Stimulated activated naive CD4-positive, alpha-beta T cell (primary cell): ENCODE measurements at places on chromosomes 5 and 9.
A peak's percentile ranks its signal among the peaks of the same experiment; 100 is the strongest.

DNA sequence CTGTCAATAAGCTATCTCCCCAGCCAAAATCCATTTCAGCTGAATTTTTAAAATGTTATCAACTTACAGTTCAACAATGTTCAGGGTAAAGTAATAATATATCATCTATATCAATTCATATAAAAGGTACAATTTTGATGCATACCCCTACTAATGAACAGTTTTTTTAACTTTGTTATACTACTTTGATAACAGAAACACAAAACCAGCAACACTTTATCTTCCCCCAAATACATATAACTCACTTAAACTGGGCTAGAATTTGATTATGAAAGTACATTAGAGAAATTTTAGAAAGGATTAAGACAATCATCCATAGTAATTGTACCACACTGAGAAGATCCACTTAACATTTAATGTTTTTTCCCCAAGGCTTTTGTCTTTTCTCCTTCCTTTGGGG, 5.1 kb downstream of the CDO1 start:
- DNase-seq, result no peak

- no peak for DNase-seq
Measured at GRCh38 chr9:33480976-33481375, 7.3 kb upstream of the NOL6 start.

DNA sequence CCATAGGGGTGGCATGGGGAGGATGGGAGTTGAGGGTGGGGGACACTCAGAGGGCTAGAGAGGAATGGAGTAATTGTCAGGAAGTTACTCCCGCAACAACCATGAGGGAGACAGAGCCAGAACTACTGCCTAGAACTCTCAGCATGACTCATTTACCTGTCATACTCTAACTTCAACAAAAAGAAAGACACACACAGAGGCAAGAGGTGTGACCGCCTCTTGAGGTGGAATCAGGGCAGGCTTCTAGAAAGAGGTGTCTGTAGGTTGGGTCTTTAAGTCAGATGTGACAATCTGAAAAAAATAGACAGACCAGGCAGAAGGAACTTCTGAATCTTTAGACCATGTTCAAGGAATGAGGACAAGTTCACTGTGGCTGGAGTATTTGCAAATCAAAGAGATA, 73.4 kb downstream of the GABBR2 start:
- DNase-seq, result no peak

GRCh38 chr5:61307611-61308010, 24.4 kb upstream of the ZSWIM6 start:
- no peak for DNase-seq

DNA sequence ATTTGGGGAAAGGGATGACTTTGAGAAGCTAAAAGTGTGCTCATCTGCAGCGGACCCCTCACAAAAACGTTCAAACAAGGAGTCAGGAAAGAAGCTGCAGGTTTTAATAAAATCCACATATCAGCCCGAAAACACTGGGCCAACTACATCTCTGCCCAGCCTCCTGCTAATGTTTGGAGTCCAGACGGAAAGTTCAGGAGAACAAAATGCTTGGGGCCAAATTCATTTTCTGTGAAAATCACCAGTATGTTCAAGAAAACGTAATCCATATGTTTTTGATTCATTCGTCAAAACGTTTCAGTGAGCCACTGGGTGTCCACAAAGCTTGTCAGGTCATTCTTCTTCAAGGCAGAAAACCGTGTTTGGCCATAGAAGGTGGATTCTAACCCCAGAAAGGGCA, 87.5 kb upstream of the GAS1 start:
- DNase-seq, result no peak

DNA sequence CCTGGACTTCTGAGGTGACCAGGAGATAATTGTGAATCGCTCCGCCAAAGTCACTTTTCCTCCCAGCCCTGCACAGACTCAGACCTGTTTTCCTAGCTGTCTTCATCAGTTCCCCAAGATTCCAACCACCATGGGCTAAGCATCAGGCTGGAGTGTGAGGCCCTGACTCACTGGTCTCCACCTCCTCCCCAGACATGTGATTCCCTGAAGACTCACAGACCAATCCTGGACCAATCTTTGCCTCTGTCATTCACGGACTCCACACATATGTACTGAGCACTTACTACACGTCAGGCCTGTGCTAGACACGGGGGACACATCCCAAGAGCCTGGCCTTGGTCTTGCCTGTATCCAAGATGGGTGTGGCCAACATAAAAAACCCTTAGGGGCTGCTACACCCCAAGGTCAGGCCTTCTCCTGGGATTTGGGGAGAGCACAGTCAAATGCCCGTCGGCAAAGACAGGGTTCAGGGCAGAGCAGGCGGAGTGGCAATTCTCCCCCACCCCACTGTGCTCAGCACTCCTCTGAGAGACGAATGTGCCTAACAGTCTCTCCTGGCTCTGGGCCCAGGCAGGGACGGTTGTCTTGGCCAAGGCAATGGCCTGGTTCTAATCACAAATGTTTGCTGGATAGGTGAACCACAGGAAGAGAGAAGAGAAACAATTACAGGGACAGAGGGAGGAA, 11.9 kb downstream of the EEIG1 start:
- no peak for DNase-seq

- DNase-seq, result no peak
Measured at GRCh38 chr5:142881076-142881783, 111.1 kb downstream of the ARHGAP26 start.

DNA sequence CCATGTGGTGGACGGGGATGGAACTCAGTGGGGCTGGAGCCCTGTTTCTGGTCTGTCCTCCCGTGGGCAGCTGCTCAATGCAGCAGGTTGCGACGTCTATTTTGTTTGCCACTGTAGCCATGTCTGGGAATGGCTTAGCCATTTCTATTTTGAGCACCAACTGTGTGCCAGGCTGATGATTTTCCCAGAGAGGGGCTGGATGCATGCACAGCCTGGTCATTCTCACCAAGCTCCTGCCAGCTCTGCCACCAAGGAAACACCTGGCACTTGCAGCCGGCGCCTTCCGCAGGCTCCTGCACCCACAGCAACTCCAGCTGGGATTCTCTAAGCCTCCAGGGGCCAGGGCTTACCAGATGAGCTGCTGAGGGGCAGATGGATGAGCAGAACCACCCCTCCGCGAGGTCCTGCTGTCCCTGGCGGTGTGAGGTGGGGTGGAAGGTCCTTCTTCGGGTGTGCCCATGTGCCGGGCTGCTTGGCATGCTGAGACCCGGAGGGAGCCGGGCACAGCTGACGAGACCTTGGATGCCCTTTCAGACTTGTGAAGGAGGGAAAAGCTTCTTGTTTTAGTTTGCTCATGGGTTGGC, 151.2 kb downstream of the RXRA start:
- no peak for DNase-seq

DNA sequence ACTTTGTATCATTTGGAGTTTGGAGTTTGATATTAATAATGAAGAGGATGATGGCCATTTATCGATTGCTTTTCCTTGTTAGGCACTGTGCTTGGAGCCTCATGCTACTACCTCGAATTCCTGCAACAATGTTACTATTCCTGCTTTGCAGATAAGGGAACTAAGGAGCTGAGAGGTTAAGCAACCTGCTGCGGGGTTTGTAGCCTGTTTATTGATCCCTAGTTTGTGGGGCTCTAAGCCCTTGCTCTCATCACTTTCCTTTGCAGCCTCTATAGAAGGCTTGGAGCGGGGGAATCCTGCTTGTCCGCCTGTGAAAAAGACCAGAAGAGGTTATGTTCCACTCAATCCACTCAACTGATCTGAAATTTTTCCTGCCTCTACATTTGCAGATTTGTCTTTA, 15.8 kb downstream of the ARHGEF28 start:
- DNase-seq, result no peak

DNA sequence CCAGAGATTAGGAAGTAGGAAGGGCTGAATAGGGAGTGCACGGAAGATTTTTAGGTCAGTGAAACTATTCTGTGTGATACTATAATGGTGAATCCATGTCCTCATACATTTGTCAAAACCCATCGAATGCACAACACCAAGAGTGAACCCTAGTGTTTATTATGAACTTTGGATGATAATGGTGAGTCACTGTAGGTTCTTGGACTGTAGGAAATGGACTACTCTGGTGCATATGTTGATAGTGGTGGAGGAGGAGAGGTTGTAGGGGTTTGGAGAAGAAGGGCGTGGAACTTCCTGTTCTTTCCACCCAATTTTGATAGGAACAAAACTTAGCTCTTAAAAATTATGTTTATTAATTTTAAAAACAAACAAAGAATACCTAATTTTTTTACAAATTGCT, 14.3 kb downstream of the CTSL start:
- no peak for DNase-seq

- no peak for DNase-seq
Measured at GRCh38 chr9:81605170-81605670, 84.1 kb downstream of the TLE1 start.

- no peak for DNase-seq
Measured at GRCh38 chr5:2156358-2157059, 273.8 kb upstream of the IRX4 start.

DNA sequence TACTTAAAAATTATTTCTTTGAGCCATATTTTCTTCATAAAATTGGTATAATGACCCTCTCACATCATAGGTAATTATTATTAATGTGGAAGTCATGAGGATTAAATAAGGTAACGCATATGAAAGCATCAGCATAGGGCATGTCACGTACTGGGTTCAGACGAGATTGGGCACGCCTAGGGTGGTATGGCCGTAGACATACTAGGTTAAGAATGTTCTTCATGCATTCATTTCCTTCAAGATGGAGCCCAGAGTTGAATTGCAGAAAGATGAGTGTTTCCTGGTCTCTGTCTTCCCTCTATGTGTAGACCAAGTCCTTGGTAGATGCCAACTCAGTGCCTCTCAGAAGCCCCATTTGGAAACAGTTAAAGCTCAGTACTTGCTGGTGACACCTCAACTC, 174.1 kb upstream of the CLINT1 start:
- DNase-seq, result no peak

- DNase-seq, result no peak
Measured at GRCh38 chr5:72268753-72269410, 51.2 kb downstream of the MRPS27 start.

GRCh38 chr9:7118633-7119032, 360.9 kb downstream of the KDM4C start:
- DNase-seq, result no peak

DNA sequence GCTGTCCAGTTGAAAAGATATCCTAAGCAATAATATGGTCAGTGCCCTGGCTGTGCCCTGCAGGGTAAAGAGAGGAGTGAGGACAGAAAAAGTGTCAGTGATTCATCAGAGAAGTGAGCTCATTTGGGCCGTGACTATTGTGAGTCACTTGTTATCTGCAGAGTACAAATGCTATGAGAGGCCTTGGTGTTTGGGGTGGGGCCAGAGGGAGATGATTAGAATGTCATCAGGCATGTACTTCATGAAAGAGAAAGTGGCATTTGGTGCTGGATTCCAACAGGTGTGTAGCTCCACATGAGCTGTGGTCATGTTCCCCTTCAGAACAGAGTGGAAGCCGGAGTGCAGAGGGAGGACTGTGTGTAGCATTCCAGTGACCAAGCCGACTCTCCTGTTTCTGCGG, 174.1 kb downstream of the KDM4C start:
- DNase-seq, result no peak

GRCh38 chr5:88748666-88749065, 134.3 kb downstream of the MEF2C start:
- DNase-seq, result no peak

GRCh38 chr5:16669776-16670175, 53.0 kb upstream of the RETREG1 start:
- DNase-seq, result no peak

DNA sequence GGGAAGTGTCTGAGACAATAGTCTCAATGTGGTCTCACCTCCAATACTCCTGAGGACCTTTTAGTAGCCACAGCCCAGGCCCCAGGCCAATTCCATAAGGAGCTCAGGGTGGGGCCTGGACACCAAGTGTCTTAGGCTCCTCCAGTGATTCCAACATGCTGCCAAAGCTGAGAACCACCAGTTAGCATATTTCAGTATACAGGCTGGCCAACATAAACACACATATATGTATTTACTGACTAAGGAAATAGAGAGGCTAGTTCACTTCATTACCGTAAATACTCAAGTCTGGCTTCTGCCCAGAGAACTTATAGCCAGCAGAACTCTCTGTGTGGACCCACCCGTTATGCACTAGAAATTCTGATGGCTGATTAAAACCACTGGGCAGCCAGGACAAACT, 24.1 kb downstream of the S1PR3 start:
- DNase-seq, result no peak

DNA sequence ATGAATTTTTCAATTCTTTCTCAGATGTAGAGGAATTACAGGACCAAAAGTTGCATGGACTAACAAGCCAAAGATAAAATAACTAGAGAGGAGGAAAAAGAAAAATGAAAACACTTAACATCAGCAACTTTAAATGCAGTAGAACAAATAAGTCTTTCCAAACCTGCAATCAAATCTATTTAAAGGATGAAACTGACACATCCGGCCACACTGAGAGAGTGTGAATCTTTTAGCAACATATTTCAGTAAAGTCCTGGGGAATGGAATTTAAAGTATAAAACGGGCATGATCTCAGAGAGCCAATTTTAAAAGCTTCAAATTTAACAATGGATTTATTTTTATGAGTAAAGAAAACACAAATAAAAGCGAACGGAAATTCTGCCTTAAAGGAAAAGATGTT, 17.1 kb downstream of the CAST start:
- no peak for DNase-seq

GRCh38 chr9:121942313-121942712, 150.8 kb downstream of the TTLL11 start:
- no peak for DNase-seq

DNA sequence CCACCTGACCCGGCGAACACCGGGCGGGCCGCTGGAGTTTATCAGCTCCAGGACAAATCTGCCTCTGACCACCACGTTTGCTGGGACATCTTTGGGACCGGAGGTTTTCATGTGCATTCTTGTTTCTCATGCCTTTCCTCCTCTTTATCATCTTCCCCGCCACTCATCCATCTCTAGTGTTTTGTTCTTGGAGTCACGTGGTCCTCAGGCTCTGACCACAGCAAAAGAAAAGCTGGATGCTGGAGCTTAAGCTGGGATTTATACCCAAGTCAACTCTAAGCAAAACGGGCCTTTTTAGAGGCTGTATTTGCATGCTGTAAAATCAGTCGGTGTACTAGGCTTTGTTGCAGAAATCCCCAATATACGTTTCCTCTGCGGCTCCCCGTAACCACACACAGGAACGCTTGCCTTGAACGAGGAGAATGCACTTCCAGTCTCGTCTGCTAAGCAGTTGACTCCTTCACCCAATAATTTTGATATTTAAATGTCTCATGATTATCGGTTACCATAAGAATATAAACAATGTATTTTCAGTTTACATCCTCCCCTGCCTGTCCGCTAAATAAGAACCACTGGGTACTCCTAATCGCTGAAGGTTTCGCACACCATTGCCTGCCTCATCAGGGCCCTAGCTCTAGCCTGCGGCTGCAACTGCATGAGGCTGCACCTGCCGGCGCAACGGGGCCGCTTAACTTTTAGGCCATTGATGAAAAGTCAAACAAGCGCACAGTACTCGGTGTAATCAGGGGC, 560 bp upstream of the NDUFS6 start:
- DNase-seq, result peak; percentile 55

DNA sequence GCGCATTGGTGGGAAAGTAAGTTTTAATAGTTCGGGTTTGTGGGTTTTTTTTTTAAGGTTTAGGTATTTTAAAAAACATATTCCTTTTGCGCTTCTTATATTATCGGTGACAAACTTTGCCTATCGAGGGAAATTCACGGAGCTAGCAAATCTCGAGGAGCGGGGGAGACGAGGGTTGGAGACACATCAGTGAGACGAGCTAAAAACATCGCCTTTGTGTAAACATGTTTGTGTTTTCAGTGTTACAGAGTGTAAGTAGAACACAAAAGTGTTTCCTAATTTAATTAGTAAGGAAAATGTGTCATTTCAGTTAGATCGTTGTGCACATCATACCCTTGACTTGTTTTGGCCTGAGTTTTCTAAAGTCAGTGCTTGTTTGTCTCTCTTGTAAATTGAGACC, 945 bp downstream of the BTF3 start:
- no peak for DNase-seq
